Non-pigmented ciliary epithelial cell (primary cell): ENCODE measurements at places on chromosomes 13 and 19.

- no peak for DNase-seq
Measured at GRCh38 chr19:15223649-15224361, 8.4 kb downstream of the EPHX3 start.

- DNase-seq: no peak
Measured at GRCh38 chr13:110490009-110490770, 71.3 kb downstream of the RAB20 start.

- no peak for DNase-seq
Measured at GRCh38 chr13:71456136-71456535, 410.9 kb downstream of the DACH1 start.

DNA sequence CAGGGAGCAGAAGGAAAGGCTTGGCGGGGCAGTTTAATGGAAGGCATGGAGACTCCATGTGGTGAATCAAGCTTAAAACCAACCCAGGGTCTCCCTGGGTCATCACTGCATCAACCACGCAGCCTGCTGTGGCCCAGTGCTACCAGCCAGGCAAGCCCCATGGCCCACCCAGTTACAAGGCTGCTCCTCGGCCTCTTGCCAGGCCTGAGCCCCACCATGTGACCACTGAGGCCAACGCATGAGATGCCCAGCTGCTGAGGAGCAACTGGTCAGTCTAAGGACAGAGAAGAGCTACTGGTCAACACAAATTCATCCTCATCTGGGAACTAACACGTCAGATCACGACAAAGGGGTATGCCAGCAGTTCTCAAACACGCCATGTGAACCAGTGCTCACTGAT is 15.4 kb upstream of the KPTN start:
- no peak for DNase-seq

DNA sequence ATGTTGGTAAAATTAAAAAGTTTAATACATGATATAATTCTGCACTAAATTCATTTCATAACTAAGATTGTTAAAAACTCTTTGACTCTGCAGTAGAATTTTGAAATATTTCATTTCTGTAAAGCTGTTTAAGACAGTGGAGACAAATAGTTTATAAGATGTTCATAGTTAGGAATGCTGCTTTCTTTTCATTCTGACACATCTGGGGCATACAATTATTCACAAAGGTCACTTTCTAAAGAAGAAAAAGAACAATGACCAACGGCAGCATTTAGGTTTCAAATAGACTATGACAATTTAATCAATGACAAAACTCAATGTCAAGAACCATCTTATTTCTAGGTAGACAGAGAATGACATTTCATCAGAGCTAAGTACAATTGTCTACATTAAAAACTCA is 1422.1 kb downstream of the PCDH9 start:
- DNase-seq: no peak

GRCh38 chr13:20704459-20705069 is 1.1 kb downstream of the IL17D start:
- DNase-seq: no peak

DNA sequence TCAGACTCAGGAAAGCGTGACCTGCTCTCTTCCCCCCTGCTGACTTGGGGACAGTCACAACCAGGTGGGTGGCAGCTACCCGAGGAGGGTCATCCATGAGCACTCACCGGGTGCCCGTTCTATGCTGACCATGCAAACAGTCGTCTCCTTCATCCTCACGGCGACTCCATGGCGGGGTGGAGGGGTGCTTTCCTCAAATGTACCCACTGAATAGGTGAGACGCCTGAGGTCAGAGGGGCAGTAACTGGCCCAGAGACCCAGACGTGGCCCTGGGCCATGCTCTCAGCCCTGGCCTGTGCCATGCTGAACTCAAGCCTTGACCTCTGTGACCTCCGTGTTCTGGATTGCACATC is 59.2 kb upstream of the TPM4 start:
- DNase-seq: no peak

- DNase-seq: no peak
Measured at GRCh38 chr19:3556978-3557460, 367 bp downstream of the MFSD12 start.

- no peak for DNase-seq
Measured at GRCh38 chr19:2016041-2016807, 710 bp upstream of the BTBD2 start.

DNA sequence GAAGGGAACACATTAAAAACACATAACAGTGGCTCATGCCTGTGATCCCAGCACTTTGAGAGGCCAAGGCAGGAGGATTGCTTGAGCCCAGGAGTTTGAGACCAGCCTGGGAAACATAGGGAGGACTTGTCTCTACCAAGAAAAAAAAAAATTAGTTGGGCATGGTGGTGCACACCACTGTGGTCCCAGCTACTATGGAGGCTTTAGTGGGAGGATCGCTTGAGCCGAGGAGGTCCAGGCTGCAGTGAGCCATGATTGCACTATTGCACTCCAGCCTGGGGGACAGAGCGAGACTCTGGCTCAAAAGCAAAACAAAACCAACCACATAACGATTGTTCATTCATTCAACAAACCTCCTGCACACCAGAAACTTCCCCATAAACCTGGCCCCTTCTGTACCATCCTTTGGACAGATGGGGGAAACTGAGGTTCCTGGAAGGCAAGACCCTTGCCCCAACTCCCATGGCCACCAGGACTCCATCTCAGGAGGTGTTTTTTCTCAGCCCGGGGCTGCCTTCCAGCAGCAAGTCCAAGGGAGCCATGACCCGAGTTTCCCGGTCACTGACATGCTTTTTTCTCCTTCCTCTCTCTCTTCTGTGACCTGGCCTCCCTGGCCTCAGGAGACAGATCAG is 4.3 kb downstream of the FOSB start:
- DNase-seq: no peak

- DNase-seq: no peak
Measured at GRCh38 chr13:26909477-26909876, 148.9 kb upstream of the GPR12 start.

DNA sequence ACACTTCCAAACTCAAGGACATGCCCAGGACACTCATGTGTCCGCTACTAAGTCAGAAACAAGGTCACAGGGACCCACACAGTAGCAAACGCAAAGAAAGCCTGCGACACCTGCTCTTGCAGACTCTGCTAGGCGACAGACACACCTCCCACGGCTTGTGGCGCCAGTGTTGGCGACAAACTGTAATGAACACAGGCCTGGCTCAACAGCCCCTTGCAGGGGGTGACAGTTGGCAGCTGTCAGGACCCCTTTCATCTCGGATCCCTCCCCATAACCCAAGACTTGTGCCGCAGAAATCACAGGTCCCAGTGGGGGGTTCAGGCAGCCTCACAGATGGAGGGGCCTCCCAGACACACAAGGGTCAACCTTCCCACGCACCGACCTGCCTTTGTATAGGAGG is 364 bp downstream of the CKM start:
- DNase-seq: no peak

DNA sequence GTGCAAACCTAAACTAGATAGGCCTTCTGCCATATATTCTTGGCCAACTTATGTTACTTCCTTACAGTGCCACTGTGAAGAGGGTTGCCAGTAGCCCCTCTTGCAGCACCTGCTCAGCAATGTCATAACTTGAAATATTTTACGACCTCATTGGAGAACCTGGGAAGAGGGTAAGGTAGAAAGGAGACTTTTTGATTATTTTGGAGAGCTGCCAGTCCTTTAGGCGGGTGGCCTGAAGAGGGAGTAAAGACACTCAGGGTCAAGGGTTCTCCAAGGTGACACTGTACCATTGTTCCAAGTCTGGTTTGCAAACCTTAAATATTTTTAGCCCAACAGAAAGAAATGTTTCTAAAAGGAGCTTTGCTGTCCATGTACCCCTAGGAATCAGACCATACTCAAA is 118.3 kb downstream of the FLT1 start:
- no peak for DNase-seq

DNA sequence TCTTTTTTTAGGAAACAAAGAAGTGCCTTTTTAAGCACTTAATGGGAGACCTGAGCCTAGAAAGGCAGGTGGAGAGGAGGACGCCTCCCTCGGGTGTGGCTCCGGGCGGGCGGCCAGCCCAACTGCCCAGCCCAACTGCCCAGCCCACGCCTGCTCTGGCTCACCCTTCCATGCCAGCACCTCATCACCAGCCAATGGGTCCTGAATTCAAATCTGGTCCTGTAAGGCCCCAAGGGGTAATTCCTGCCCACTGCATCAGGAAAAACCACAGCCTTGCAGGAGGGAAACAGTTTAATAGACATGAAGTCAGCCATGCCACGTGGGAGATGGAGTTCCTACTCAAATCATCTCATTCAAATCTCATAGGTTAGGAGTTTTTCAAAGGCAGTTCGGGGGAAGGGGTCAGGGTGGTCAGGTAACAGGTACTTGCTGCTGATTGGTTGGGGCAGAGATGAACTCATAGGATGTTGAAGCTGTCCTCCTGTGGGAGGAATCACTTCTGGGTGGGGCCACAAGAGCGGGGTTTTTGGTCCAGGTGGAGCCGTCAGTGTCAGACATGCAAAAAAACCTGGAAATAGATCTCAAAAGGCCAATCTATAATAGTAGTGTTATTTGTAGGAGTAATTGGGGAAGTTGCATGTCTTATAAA is 64.9 kb downstream of the HSPH1 start:
- no peak for DNase-seq
